Activated T-cell treated with anti-CD3 and anti-CD28 coated beads for 48 hours (primary cell): ENCODE measurements at places on chromosomes 12 and 14.
A peak's percentile ranks its signal among the peaks of the same experiment; 100 is the strongest.

DNA sequence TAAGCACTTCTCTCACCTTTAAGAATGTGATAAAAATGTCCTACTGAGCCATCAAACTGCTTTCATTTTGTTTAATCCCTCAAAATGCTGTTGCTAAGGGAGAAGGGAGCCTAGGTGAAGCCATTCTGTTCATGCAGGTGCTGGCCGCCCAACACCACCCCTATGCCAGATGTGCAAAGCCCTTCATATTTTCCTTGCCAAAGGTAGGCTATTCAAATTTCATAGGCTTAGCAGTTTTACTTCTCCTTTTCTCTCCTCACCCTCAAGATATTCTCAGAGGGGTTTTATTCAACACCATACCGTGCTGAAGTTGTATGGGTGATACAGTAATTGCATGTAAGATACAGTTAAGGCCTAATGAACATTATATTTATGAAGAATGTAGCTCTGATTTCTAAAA is 461.7 kb downstream of the GXYLT1 start:
- DNase-seq = no peak

GRCh38 chr12:62618930-62619329 is 152.3 kb downstream of the MON2 start:
- no peak for DNase-seq

DNA sequence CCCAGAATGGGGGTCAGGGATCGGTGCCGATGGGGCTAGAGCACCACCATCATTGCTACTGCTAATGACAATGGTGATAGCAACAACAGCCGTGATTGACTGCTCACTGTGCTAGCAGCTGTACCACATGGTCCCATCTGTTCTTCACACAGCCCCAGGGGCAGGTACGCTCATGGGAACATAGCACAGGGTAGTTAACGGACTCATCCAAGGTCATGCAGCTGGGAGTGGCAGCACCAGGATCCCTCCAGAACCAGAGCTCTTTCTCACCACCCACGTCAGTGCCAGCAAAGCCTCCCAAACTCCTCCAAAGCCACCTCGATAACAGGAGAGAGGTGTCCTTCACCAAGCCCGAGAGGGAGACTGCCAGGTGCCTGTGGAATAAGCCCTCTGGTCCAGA is 11.2 kb upstream of the DYNC1H1 start:
- no peak for DNase-seq

- no peak for DNase-seq
Observed at GRCh38 chr12:130922511-130922953, 31.2 kb upstream of the ADGRD1 start.

- DNase-seq = no peak
Observed at GRCh38 chr12:53775478-53776145, 23.8 kb upstream of the CISTR start.

GRCh38 chr12:65409726-65410125 is 131.2 kb downstream of the MSRB3 start:
- DNase-seq = no peak

- DNase-seq = peak; percentile 40
Observed at GRCh38 chr12:71755146-71755892, 656 bp downstream of the RAB21 start.

DNA sequence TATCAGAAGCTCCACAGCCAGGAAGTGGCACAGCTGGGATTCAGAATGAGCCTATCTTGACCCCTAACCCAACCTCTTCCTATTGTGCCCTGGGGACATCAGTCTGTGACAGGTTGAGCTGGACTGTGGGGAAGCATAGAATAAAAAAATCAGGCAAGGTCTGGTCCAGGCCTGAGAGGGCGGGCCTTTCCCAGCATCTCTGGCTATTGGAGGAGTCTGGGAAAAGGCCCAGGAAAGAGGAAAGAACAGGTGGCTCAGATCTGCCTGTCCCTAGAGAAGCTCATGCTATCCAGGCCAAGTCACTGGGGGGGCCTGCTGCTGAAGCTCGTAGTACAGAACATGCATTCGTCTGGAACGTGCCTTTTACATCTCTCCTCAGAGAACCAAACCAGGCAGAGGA is 100.5 kb downstream of the PPM1H start:
- DNase-seq = no peak

DNA sequence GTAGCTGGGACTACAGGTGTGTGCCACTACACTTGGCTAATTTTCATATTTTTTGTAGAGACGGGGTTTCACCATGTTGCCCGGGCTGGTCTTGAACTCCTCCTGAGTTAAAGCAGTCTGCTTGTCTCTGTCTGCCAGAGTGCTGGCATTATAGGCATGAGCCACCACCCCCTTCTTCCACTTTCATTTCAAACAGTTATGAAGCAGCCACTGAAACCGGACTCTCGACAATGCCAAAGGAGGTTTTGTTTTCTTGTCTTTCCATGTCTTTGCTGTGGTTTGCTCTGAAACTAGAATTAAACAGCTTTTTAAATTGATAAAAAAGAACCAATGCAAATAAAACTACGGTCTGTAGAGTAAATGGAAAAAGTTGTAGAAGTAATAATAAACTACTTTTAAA is 30.4 kb downstream of the RAP1B start:
- peak; percentile 23 for DNase-seq

- no peak for DNase-seq
Observed at GRCh38 chr14:78997811-78998210, 827.6 kb downstream of the NRXN3 start.

GRCh38 chr12:76478045-76478444 is 81.5 kb downstream of the OSBPL8 start:
- DNase-seq = no peak

DNA sequence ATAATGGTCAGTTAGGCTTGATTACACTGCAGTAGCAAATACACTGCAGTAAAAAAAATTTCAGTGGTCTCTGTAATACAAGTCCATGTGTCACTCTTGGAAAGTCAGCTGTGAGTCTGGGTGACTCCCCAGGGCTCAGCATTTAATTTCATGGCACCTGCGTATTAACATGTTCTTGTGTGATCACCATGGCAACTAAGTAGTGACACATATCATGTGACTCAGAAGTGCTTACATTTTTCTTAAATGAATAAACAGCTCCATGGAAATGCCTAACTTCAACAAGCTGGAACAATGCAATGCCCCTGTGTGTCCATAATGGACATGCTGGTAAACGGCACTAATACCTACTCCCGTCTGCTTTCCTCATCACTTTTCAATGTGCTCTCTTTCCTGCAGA is 88.5 kb upstream of the ANO4 start:
- no peak for DNase-seq

GRCh38 chr12:100234591-100235304 is 32.1 kb downstream of the DEPDC4 start:
- no peak for DNase-seq

DNA sequence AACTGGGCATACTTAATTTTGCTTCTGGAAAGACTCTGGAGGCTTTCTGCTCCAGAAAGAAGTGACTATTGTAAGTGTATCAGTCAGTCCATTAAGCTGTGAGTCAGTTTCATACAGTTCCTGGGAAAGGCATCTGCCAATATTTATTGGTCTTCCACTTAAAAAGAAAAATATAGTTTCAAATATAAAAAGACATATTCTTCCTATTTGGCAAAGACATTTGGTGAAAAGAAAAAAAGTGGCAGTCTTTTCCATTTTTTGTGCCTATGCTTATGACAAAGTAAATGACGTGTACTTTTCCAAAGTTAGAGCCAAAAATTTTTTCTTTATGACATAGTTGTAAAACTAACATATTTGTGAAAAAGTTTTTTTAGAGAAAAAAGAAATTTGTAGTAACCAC is 12.3 kb downstream of the TMEM30B start:
- no peak for DNase-seq

DNA sequence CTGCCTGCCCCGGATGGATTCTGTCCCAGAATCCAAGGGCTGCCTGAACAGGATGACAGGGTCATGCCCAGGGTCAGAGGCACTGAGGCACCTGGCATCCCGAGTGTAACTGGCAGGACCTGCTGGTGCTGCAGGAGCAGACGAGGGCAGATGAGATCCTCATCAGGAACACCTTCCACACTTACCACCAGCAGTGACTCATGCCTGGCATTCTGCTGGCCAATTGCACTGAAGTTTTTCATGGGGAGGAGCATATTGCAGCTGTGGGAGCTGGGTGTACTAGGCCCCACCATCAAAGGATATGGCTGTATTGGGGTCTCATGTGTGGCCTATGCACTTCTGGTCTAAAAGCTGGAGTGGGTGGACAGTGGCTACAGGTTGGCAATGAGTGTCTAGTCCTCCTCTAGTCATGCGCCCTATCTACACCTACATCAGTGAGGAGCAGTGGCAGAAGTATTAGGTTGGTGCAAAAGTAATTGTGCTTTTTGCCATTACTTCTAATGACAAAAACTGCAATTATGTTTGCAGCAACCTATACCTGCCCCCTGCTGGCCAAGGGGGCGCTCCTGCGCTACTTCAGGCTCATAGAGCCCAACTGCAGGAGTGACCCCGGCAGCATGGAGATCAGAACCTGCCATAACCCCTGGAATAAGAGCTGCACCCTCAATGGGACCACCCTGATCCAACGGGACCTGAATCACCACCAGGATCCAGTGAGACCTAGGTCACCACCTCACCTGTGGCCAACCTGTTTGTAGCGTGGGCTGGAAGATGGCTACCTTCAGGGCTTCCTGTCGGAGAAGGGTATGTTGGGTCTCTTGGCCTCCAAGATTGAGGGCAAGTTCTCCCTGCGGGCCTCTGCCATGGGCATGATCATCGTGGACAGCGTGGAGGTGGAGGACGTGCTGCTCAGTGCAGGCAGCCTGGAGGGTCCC is 8.0 kb upstream of the C12orf42 start:
- DNase-seq = peak; percentile 47

- peak; percentile 46 for DNase-seq
Observed at GRCh38 chr14:100106250-100107112, 41.3 kb downstream of the EVL start.

GRCh38 chr12:57000393-57000792 is 6.0 kb downstream of the ZBTB39 start:
- no peak for DNase-seq

- no peak for DNase-seq
Observed at GRCh38 chr12:25051171-25051570, 102.3 kb upstream of the BCAT1 start.

DNA sequence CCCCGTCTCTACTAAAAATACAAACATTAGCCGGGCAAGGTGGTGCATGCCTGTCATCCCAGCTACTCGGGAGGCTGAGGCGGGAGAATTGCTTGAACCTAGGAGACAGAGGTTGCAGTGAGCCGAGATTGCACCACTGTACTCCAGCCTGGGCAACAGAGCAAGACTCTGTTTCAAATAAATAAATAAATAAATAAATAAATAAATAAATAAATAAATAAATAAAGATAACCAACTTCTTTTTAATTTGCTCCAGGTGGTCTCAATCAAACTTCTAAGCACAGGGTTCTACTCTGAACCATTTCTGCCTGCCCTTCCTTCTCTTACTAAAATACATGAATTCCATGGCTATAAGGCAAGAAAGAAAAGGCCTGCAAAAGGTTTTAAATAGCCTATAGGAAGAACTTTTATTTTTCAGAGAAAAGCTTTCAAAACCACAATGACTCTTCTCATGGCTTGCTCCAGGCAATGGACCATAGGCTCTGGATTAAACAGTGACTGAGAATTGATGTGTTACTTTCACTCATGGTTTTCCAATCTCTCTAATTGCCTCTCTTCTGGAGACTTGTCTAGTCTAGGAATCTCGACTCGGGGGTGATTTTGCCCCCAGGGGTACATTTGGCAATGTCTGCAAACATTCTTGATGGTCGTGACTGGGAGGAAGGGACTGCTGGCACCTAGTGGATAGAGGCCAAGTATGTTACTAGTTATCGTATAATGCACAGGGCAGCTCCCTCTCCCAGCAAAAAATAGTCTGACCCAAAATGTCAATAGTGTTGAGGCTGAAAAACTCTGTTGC is 14.4 kb downstream of the IGF1 start:
- DNase-seq = no peak

DNA sequence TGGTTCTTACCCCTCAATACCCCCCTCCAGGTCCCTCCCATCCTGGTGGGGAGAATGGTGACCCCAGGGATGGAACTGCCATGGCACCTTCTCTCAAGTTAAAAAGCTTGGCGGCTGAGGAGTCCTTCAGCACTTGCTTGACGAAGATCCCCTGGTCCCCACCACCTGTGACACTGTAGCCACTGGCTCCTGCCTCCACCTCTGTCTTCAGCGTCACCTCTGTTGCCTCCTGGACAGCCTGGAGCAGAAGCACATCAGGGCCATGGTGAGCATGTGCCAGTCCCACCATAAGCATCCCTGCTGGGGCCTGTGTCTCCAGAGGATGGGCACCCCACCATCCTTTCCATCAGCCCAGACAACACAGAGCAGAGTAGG is 22.8 kb downstream of the AHNAK2 start:
- DNase-seq = no peak

DNA sequence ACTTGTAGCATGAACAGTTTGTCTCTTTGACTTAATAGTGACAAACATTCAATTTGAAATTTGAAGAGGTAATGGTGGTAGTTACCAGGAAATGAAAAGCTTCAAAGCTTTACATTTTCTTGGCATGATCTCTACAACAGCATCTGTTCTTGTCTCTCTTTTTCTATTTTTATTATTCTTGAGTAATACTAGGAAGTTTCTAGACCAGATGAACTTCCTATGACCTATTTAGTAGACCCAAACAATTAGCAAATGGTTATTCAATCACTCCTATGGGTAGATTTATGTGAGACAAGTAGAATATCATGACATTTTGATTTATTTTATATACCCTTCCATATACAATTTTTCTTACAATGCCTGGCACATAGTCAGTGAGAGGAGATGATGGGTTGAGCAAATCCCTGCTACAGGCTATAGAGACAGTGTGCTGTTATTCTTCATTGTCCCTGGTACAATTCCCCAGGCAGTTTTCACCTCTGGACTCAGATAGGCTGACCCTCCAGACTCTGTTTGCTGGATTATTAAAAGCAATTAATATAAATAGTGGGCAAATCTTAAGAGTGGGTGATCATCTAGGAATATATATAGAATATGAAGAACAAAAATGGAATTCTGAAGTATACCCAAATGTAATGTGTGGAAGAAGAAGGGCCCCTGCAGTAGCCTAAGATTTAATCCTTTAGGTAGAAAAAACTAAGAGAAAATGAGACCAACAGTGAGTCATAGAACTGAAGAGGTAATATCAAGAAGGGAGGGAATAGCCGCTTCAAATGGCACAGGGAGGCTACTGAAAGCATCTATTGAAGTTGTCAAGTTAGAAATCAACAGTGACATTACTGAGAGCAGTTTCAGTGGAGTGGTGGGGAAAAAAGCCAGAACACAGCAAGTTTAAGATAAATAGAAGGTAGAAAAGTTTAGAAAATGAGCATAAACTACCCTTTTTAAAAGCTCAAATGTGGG is 512.0 kb downstream of the FOXG1 start:
- DNase-seq = no peak

DNA sequence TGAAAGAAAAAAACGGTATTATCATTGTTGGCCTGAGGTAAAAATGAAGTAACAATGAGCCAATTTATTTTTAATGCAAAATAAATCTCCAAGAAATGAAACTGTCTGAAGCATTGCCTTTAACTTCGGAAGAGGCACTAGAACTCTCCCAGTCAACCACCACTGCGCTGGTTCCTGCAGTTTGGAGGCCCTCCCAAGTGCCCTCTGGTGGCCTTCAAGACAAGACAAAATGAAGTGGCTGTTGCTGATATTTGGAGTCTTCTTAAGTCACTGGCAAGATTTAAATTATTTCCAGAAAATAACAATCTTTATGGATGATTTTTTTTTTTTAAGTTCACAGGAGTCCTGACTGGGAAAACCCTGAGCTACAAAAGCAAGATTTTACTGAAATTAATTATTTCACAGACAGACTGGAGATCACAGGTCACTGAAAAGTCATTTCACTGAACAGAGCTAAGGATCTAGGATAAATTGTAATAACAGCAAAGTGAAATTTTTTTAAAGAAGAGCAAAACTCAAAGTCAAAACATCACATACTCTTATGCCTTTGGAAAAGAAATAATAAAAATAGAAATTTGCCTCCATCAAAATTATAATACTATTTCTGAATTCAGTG is 58.2 kb downstream of the DICER1 start:
- peak; percentile 7 for DNase-seq
